Activated naive CD8-positive, alpha-beta T cell treated with anti-CD3 and anti-CD28 coated beads for 36 hours (primary cell): ENCODE measurements at places on chromosomes 7 and 10. TPM values are rescaled to one million over a fixed set of nuclear protein-coding genes. Genes with fewer than 3 reads are reported as not detected.
A peak's percentile ranks its signal among the peaks of the same experiment; 100 is the strongest.

GRCh38 chr7:90401989-90402388 lies 1.3 kb upstream of the CLDN12 start:
- no peak overlapping the region for H3K4me3 ChIP-seq
- peaks cover 15% of the 10 kb centered on the region for H3K4me1 ChIP-seq
- no peak overlapping the region for H3K27ac ChIP-seq
- H3K27me3 ChIP-seq: no peaks in the 10 kb centered on the region
- DNase-seq: no peak
- H3K36me3 ChIP-seq: peaks cover 13% of the 10 kb centered on the region

- H3K4me3 ChIP-seq: no peak overlapping the region
- no peak overlapping the region for H3K27ac ChIP-seq
- no peaks in the 10 kb centered on the region for H3K4me1 ChIP-seq
- no peaks in the 10 kb centered on the region for H3K27me3 ChIP-seq
- DNase-seq: no peak
Measured at GRCh38 chr10:4337563-4337962, 488.4 kb upstream of the AKR1E2 start.

GRCh38 chr7:142863891-142864685 lies 9.2 kb downstream of the EPHB6 start:
- peaks cover 5% of the 10 kb centered on the region for H3K4me1 ChIP-seq
- H3K4me3 ChIP-seq: no peak overlapping the region
- no peak for DNase-seq
- H3K27me3 ChIP-seq: no peaks in the 10 kb centered on the region

DNA sequence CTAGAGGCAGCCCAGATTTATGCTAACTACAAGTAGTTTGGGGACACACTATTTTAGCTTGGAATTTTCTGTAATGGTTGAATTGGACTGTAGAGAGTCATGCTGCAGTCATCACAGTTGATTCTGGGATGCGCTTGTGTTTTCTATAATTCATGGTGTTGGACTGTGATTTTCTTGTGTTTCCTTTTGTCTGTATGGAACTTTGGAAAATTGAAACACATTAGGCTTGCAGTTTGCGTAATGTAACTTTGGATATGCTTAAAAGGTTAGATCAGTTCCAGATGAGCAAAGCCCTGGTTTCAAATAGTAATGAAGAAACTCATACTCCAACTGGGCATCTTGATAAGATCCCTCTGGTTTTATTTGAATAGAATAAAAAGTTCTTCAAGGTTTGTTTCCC lies 502.2 kb downstream of the ARL4A start:
- H3K4me1 ChIP-seq: no peaks in the 10 kb centered on the region
- no peak overlapping the region for H3K27ac ChIP-seq
- H3K4me3 ChIP-seq: no peak overlapping the region
- H3K36me3 ChIP-seq: no peaks in the 10 kb centered on the region
- DNase-seq: no peak

DNA sequence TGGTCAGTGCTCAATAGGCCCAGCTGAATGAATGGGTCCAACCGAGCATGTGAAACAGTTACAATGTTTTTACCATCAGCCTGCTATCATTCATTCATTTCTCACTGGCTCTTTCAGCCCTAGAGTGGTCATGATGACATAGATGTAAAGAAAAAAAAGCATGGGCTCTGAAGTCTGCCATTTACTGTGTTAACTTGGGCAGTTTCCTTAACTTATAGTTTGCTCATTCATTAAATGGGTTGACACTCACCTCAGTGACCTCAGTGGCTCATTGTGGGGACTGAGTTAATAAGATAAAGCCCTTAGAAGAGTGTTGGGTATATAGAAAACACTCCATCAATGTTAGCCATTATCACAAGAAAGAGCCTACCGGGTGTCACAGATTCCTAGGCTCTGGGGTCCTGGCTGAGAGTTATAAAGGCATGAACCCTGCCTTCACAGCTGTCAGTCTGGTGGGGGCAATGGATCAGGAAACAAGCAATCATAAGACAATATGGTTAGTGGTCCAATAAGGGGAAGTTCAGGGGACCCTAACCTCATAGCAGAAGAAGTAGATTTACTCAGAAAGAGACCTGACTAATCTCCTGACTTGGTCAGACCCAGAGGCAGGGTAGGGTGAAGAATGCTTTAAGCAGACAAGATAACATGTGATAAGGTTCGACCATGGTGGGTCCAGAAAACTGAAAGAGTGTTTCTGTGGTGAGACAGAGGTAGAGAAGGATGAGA lies 29.7 kb upstream of the GPAM start:
- no peak overlapping the region for H3K27ac ChIP-seq
- peaks cover 10% of the 10 kb centered on the region for H3K27me3 ChIP-seq
- no peak for DNase-seq

DNA sequence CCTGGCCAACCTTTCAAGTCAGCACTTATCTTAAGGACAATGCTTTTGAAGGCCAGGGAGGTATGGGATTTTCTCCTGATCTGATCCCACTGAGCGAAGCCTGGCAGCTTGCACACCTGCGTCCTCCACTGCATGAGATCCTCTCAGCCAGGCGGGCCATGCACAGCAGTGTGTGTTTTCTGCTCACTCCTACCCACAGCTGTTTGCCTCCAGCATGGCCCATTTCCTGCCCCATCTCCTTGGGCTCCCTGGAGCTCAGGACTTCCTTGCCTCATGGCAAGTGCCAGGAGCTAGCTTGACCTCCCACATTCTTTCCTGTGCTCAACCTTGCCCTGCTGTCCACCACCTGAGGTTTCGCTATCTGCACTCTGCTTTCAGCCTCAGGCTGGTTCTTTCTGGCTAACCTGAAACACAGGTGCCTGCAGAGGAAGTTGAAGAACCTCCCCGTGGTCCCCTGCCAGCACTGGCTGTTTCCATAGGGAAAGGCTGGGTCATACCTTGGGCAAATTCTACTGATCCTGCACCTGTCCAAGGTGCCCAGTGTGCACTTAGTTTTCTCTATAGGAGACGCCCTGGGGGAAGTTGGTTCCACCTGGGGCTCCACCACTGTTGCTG lies 43.9 kb upstream of the EEPD1 start:
- H3K27ac ChIP-seq: no peak overlapping the region
- no peak overlapping the region for H3K4me3 ChIP-seq
- no peaks in the 10 kb centered on the region for H3K36me3 ChIP-seq
- H3K4me1 ChIP-seq: no peaks in the 10 kb centered on the region
- DNase-seq: no peak

GRCh38 chr7:35729061-35729783 lies 34.3 kb upstream of the HERPUD2 start:
- peaks cover 4% of the 10 kb centered on the region for H3K36me3 ChIP-seq
- H3K4me1 ChIP-seq: peaks cover 51% of the 10 kb centered on the region
- peak overlapping the region; percentile 57 for H3K27ac ChIP-seq
- no peaks in the 10 kb centered on the region for H3K27me3 ChIP-seq
- no peak overlapping the region for H3K4me3 ChIP-seq

DNA sequence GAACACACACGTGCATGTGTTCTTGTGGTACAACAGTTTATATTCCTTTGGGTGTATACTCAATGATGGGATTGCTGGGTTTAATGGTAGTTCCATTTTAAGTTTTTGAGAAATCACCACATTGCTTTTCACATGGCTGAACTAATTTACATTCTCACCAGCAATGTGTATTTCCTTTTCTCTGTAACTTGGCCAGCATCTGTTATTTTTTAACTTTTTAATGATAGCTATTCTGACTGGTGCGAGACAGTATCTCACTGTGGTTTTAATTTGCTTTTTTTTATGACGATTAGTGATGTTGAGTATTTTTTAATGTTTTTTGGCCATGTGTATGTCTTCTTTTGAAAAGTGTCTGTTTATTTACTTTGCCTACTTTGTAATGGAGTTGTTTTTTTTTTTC lies 256.6 kb downstream of the ZWINT start:
- no peaks in the 10 kb centered on the region for H3K36me3 ChIP-seq
- H3K4me3 ChIP-seq: no peak overlapping the region
- no peaks in the 10 kb centered on the region for H3K4me1 ChIP-seq
- no peak overlapping the region for H3K27ac ChIP-seq
- no peaks in the 10 kb centered on the region for H3K27me3 ChIP-seq

- no peak overlapping the region for H3K4me3 ChIP-seq
- no peaks in the 10 kb centered on the region for H3K4me1 ChIP-seq
- no peak for DNase-seq
- no peak overlapping the region for H3K27ac ChIP-seq
- peaks cover 24% of the 10 kb centered on the region for H3K27me3 ChIP-seq
Measured at GRCh38 chr10:123564631-123565030, 101.5 kb upstream of the GPR26 start.

DNA sequence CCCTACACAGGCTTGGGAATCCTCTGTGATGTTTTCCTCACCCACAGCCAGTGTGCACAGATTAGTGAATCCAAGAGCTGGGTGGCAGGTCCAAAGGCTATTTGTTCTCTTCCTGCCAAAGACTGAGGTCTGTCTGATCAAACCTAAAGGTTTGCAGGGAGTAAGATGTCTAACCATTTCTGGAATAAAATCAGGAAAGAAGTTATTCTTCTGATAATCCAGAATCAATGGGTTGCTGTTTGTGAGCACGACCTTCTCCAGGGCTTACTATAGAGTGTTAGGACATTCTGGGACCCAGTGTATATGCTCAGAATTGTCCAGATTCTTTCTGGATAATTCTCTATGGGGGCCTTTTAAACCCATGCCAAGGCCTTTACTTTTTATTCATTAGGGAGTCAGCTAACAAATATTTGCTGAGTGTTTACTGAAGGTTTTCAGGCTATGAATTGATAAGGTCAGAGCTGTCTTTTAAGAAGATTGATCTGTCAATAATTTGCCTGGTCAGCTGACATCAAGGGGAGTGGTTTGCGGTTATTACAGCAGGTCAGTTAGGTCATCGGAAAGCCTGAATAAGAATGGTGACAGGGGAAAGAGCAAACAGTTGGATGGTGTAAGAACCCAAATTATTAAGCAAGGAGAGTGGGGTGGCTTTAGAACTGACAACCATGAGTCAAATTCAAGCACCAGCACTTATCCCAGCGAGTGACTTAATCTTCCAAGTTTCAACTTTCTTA lies 7.5 kb upstream of the TECTB start:
- H3K27me3 ChIP-seq: peaks cover 16% of the 10 kb centered on the region
- DNase-seq: no peak
- H3K4me1 ChIP-seq: no peaks in the 10 kb centered on the region

- H3K27ac ChIP-seq: no peak overlapping the region
- H3K4me1 ChIP-seq: no peaks in the 10 kb centered on the region
- DNase-seq: no peak
- H3K36me3 ChIP-seq: no peaks in the 10 kb centered on the region
Measured at GRCh38 chr10:60808036-60808435, 29.8 kb downstream of the CDK1 start.

- no peak for DNase-seq
- H3K4me1 ChIP-seq: no peaks in the 10 kb centered on the region
- no peaks in the 10 kb centered on the region for H3K36me3 ChIP-seq
- H3K4me3 ChIP-seq: no peak overlapping the region
- no peaks in the 10 kb centered on the region for H3K27me3 ChIP-seq
- no peak overlapping the region for H3K27ac ChIP-seq
Measured at GRCh38 chr7:153941061-153941460, 111.1 kb upstream of the DPP6 start.

GRCh38 chr7:32502728-32503127 lies 7.4 kb downstream of the AVL9 start:
- DNase-seq: peak; percentile 47
- H3K4me3 ChIP-seq: peak overlapping the region; percentile 4
- H3K27me3 ChIP-seq: no peaks in the 10 kb centered on the region
- H3K4me1 ChIP-seq: peaks cover 55% of the 10 kb centered on the region
- H3K27ac ChIP-seq: peak overlapping the region; percentile 95

DNA sequence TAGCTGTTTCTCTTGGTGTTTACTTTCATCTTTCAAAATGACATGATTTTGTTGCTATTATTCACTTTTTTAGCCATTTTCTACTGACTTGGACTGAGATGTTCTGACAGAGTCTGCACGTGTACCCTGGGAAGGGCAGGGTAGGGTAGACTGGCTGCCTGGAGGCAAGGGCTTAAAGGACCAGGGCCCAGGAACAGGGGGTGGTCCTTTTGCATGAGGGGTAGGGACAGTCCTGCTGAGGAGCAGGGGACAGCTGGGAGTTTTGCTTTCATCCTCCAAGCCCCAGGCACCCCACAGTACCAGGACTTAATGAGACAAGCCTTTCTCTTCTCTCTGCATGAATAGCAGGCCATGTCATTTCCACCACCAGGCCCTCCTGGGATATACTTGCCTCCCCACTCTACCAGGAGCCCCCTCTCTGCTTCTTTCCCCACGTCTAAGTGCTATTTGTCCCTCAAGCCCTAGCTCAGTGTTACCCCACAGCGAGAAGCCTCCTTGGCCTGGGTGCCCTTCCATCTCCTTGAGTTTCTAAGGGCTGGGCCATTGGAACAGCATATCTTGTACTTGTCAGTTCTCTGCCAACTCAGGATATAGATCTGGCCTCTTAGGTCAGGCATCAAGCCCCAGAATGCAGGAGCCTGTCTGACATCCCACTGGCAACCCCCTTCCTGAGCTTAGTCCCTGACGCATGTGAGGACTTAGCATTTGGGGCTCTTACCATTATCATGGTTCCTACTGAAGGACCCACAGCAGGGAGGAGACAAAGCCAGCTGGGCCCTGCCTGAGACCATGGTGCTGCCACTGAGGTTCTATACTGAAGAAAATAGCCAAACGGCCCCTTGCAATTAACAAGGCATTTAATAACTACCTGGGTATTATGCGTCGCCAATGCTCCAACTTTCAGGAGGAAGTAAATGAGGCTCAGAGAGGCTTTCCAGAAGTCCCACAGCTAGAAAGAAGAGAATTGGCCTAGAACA lies 78.4 kb upstream of the UNC5B start:
- no peak overlapping the region for H3K4me3 ChIP-seq
- H3K27me3 ChIP-seq: peaks cover 9% of the 10 kb centered on the region
- no peak overlapping the region for H3K27ac ChIP-seq
- no peaks in the 10 kb centered on the region for H3K4me1 ChIP-seq
- no peak for DNase-seq

DNA sequence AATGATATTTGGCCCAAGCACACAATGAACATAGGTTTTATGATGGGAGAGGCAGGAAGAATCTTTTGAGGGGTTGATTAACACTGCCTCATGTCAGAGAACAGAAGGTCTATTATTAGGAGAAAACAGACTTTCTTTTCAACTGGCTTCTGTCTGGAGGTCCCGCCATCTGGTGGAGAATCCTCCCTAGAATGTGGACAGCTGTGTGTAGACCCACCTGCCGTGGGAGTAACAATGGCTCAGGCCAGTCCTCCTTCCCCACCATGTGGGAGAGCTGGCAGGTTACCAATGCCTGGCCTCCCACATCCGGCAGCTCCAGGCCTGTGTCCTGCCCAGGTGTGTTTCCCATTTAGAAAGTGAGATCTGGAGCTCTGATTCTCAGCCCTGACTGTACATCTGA lies 70.4 kb upstream of the AOAH start:
- no peak overlapping the region for H3K27ac ChIP-seq
- H3K4me3 ChIP-seq: no peak overlapping the region
- H3K36me3 ChIP-seq: no peaks in the 10 kb centered on the region

The C1QL3 gene
- total RNA-seq: 0.16 TPM

The RNF32 gene
- 0.62 TPM for total RNA-seq

The SMKR1 gene
- total RNA-seq: 4.1 TPM

The OR2A12 gene
- total RNA-seq: not detected

The PIP gene
- total RNA-seq: not detected

The DPYSL4 gene
- 19.9 TPM for total RNA-seq

The SRGN gene
- 278 TPM for total RNA-seq

The ZNF746 gene
- total RNA-seq: 16.4 TPM

The EGR2 gene
- 52.1 TPM for total RNA-seq

The CAV2 gene
- not detected for total RNA-seq

The NODAL gene
- not detected for total RNA-seq

The ENTPD1 gene
- 0.64 TPM for total RNA-seq

The GRB10 gene
- 2.4 TPM for total RNA-seq

The SH3PXD2A gene
- 10.9 TPM for total RNA-seq
